Stimulated activated CD8-positive, alpha-beta memory T cell treated with anti-CD3 and anti-CD28 coated beads, Interleukin-15, amount 100 ng/mL, for 24 hours (primary cell): ENCODE measurements at places on chromosomes 7 and 10.

DNA sequence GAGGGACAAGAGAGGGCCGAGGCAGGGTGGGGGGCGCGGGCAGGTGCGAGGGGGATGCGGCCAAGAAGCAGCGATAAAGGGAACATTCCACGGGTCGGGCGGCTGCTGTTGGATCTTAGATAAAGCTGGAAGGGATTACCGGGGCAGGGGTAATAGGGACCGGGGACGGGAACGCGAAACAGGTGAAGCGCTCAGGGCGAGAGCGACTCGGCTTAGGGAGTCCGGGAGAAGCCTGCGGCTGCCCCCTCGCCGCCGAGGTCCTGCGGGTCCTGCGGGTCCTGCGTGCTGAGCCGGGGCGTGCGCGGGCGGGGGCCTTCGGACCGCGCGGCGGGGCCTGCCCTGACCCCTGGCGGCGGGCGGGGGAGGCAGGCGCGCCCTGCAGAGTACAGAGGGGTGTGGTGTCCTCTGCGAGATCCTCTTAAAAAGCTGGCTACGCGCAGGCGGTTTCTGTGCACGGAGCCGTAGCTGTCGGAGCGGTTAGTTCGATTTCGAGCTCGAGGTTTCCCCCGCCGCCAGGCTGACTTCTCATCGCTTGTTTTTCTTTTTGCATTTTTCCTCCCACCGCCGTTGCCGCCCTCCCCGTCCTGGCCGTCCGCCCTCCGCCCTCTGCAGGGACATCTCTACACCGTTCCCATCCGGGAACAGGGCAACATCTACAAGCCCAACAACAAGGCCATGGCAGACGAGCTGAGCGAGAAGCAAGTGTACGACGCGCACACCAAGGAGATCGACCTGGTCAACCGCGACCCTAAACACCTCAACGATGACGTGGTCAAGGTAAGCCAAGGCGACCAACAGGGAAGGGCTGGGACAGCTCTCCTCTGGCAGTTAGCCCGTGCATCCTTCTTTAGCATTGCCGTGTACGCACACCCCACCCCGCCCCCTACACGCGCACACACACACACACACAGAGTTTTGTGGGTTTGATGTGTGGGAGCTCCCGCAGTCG is 1.4 kb downstream of the CAV1 start:
- DNase-seq = no peak

DNA sequence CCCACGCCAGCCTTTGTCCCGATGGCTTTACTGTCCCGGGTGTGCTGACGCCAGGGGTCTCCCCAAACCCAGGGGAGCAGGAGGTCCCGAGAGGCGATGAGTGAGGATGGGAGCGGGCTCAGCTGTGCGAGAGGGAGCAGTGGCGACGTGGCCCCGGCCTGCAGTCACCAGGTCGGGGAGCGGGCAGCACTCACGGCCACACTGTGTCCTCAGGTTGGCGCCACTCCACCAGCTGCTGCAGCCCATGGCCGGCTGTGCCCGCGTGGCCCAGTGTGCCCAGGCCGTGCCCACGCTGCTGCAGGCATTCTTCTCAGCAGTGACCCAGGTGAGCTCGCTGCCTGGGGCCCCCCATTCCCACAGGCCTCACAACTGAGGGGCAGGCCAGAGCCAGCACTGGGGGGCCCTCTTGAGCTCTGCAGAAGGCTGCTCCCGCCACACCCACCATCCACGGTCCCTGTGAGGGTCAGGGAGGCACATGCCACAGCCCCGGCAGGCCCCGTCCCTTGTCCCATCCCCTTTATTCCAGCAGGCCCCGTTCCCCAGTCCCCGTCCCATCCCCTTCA is 13.3 kb downstream of the AP5Z1 start:
- no peak for DNase-seq

GRCh38 chr10:62007145-62007544 is 105.6 kb downstream of the ARID5B start:
- no peak for DNase-seq

- no peak for DNase-seq
Measured at GRCh38 chr7:48427671-48428070, 256.4 kb downstream of the ABCA13 start.

DNA sequence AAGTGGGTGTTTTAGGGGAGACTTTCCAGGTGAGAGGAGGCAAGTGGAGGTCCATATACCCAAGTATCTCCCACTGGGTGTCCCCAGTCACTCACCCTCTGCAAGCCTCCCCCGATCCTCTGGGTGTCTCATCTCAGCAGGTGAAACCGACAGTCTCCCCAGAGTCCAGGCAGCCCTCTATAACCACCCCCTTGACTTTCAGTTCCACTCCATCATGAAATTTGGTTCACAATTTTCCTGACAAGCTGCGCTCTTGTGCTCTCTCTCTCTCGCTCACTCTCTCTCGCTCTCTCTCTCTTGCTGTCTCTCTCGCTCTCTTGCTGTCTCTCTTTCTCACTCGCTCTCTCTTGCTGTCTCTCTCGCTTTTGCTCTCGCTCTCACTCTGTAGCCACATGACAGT is 8.1 kb upstream of the RABGEF1 start:
- DNase-seq = no peak

- DNase-seq = no peak
Measured at GRCh38 chr10:6621536-6621935, 41.5 kb upstream of the PRKCQ start.

GRCh38 chr7:1201916-1202315 is 30.8 kb upstream of the UNCX start:
- no peak for DNase-seq

DNA sequence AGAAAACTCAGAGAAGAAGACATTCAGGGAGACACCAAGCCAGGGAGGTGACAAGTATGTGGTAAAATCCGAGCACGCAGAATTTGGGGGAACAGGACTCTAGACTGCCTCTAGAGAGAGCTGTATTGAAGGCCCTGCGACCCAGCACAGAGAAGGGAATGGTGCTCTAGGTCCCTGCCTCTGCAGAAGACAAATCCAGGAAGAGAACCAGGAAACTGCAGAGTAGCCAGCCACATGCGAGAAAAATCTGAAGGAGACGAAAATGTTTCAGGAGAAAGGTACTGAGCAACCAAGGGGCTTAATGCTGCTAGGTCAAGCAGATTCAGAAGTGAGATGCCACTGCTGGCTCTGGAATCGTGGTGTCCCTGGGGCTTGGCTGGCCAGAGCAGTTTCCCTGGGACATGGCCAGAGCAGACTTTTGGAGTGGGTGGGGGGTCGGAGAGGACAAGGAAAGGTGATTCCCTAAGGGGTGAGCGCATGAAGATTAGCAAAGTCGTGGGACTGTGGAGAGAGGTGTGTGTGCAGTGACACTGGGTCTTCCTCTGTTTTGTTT is 158.0 kb upstream of the KLF6 start:
- no peak for DNase-seq

- DNase-seq = no peak
Measured at GRCh38 chr7:149427096-149427680, 33.7 kb downstream of the ZNF777 start.

GRCh38 chr7:157687845-157688532 is 351.2 kb downstream of the DNAJB6 start:
- DNase-seq = no peak

- DNase-seq = no peak
Measured at GRCh38 chr7:81811956-81812865, 42.4 kb upstream of the HGF start.
